ENCODE measurements at places on chromosomes 7 and 10.

DNA sequence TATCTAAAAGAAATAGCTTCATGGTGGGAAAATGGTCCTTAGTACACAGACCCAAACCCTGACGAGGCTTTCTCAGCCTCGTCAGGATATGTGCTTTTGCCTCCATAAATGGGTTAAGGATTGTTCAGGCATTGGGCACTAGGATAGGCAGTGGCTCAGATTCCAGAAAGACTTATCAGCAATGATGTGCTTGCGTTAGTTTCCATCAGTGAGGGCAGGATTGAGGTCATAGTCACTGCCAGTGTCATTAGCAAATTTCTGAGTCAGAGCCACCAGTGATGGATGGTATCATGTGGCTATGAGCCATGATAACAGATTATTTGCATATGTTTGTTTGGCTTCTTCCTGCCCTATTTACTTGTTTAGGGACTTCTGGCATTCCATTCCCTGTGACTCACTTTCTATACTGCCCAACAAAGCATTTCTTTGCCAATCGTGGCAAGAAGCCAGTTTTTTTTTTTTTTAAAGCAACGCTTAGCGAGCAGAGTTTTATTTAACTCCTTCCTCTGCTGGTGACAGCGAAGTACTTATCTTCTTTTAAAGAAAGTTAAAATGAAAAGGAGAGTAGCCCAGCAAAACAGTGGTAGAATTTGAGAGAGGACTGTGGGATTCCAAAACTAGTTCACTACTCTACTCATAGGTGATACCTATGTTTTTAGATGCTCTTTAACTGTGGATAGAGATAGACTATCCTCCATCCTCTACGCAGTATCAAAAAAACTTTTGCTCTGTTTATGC lies 44.4 kb downstream of the MYPN start:
- peak; percentile 95 for DNase-seq

GRCh38 chr10:30355601-30356000 lies 6.5 kb upstream of the MTPAP start:
- DNase-seq: no peak

DNA sequence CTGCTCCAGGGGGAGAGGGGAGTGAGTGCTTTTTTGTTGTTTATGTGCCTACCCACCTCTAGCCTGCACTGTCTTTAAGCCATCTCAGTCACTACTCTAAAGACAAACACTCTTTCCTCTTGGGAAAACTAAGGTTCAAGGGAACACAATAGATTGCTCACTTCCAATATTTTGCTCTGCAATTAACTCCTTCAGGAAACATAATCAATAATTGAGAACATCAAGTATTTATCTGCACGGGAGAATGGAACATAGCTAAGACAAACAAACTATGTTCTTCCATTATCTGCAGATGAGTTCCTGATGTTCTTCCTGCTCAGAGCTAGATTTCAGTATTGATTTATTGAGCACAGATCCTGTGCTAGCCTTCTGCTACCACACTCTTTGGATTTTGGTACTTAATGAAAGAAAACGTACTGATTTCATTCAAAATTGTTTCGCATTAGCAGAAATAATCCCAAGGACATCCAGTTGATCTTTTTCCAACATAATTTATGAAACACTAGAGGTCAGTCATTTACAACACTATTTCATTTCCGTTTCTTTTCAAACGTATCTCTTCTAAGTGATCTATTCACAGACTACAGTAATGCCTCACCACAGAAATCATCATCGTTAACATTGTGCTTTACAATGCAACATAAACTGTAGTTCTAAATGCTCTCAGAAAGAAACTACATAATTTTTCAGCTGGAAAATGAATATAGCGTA lies 8.3 kb downstream of the NEBL start:
- DNase-seq: no peak

DNA sequence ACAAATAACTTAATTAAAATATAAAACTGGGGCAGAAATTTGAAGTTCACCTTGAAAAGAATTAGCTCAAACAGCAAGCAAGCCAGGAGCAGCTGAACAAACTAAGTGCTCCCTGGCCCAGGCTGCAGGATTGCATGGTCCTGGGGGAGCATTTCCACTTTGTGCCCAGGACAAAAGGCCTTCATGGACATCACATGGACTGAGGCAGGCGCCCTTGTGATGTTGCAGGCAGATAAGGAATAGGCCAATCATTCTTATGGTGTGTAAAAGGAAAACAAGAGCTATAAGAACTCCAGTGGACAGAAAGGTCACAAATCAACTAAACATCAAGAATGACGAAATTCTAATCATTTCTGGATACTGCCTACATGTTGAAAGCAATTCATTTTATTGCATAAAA lies 17.5 kb upstream of the TECTB start:
- no peak for DNase-seq

- no peak for DNase-seq
These were observed 44.6 kb upstream of the VDAC2 start for GRCh38 chr10:75165684-75166622.

DNA sequence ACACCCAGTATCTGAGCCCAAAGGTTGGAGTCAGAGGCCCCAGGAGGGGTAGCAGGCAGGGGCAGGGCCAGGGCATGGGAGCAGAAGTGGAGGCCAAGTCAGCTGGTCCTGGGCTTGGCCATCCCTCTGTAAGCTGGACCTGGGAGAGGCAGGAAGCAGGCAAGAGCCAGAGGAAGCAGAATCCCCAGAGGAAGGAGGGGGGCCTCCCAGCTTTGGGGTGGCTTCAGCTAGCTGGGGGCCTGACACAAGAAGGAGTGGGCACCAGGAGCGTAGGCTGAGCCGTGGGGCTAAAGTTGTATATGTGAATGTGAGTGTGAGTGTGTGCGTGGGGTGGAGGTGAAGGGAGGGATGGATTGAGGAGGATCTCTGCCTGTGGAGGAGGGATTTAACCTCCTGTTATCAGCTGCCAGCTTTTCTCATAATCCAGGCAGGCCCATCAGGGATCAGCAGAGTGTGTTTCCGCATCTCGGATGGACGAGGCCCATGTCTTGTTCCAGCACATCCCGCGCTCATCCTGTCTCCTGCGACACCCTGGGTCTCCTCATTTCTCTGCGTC lies 54.0 kb downstream of the NEURL1 start:
- no peak for DNase-seq

GRCh38 chr7:78148166-78148894 lies 349.8 kb downstream of the PHTF2 start:
- no peak for DNase-seq

DNA sequence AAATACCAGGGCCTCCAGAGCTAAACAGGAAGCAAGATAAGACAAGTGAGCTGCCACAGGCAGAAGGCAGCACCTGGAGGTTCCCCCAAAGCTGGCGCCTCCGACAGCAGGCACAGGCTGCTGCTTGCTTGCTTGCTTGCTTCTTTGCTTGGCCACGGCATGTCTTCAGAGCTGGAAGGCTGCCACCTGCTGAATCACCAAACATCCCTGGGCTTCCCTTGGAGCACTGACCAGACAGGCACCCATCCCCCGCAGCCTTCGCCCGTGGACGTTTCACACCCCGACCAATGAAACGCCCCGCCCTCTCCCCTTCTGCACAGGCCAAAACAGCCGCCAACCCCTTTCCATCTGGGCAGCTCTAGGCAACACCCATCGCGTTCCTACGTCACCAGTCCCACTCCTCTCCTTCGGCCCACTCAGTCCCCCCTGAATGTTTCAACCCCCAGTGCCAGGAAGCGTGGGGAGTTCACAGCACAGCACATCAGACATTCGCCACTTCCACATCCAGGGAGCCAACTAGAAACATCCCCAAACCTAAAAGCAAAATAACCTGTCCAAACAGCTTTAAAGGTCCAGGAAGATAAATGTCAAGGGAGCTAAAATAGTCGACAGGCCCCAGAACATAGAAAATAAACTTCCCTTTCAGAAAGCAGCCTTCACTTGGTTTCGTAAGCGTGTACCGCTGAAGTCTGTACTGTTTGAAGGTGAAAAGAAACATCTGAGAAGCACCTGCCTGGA lies 1.6 kb downstream of the SGMS1 start:
- peak; percentile 91 for DNase-seq

DNA sequence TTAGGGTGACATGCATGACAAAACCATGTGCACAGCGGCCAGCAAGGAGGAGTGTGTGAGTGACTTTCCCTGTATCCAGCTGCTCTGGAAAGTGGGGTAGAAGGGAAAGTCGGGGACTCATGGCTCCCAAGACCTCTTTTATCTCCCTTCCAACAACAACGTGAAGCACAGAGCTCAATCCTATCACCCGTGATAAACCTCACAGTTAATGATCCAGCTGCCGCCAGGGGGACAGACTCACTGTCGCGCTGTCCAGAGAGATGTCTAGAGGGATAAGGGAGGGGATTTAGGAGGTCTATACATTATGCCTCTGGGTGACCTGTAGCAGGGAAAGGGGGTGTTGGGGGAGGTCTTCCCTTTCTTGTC lies 84.0 kb upstream of the SMNDC1 start:
- DNase-seq: no peak

GRCh38 chr10:4725917-4726606 lies 99.9 kb upstream of the AKR1E2 start:
- DNase-seq: peak; percentile 15

GRCh38 chr7:17939606-17940301 lies 540 bp downstream of the SNX13 start:
- DNase-seq: no peak

DNA sequence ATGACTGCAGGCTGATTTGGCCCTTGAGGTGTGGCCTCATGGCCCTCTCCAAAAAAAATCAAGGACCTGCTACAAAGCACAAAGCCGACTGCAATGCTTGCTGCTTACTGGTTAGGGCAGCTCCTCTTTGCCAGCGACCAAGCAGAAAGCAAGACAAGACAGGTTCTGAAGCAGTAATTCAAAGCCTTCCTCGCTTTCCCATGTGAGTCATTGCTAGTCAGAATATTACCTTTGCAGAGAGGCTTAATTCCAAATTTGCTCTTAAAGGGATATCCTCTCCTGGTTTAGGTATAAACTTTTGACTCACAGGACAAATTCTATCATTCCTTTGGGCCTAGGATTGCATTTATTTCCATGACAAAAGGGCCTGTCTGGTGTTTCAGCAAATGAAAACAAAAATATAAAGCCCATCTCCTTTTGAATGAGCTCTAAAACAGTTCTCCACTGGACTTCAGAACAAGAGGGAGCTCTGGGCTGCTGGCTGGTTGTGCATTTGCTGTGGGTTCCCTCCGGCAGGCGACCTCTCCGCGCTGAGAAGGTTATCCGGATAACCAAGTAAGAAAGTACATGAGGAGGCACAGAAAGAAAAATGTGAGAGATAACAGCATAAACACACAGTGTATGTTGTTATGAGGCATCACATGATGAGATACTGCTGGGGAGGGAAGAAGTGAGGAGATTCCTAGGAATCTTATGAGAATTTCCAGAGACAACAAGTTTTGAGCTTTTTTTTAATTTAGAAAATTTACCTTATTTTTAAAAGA lies 90.8 kb downstream of the EGFR start:
- no peak for DNase-seq

- no peak for DNase-seq
These were observed 60.0 kb downstream of the DGKB start for GRCh38 chr7:14842523-14842922.

- no peak for DNase-seq
These were observed 2.3 kb upstream of the GSTO1 start for GRCh38 chr10:104252368-104252767.

DNA sequence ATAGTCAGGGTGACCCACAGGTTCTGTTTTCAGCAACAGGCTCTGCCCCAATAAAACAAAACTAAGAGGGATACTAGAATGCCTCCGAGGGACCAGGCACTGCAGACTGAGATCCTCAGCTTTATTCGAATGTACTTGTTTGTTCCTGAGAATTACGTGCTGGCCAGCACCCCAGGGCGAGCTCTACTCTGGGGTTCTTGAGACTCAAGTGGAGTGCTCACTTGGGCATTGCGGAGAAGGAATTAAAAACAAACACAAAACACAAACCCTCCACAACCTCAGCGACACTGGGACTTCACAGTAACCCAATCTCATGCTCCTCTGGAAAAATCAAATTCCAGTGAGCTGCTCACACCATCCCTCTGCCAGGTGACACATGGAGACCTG lies 250.7 kb downstream of the TNS3 start:
- no peak for DNase-seq

GRCh38 chr7:44279286-44279685 lies 46.1 kb downstream of the CAMK2B start:
- DNase-seq: no peak

DNA sequence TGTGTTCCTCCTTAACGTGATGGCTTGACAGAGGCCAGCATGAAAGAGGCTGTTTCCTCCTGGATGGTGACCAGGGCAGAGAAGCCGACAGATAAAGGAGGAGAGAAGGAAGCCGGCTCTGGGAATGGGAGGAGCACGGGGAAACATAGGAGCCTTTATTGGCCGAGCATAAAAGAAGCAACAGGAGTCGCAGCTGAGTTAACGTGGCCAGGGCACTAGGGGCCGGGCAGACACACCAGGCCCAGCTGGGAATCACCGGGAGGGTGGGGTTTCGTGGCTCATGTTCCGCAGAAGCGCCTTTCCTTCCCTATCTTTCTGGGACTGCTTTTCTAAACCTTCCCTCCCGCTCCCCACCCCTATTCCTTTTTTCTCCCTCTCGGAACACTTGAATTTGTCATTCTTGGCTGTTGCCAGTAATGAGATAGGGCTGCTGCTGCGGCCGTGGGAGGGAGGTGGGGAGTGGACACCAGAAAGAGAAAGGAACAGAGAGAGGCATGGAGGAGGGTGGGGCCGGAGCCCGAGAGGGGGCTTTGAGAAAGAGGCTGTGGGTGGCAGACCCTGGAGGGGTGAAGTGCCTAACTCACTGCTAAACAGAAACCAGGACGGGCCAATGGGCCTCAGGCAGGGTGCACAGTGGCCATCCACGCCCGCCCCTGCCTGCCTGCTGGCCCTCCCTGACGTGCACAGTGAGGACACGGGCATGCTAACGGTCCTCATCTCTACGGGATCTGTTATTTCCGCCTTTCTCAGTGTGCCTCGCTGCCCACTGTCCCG lies 65.2 kb downstream of the COL13A1 start:
- peak; percentile 80 for DNase-seq

DNA sequence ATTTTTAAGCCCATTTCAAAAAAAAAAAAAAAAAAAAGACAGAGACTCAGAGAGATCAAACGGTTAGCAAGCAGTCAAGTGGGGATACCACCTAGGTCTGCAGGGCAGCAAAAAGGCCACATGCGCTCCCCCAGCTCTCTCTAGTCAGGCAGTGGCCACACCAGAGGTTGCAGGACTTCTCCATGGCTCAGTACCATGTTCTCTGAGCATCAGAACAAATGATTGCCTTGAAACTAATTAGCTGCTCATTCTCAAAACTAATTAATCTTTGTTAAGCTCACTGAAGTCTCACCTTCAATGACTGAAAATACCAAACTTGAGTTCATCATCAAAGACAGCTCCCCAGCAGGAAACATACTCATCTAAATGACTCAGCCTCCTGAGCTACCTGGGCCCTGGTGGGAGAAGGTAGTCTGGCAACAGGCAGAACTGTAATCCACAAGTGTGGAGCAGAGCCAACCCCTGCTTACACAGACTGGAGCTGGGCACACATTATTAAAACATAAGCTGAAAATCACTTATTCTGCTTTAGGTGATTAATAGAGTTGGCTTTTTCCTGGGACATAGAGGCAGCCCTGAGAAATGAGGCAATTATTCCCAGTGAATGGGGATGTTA lies 319.6 kb downstream of the GRID1 start:
- no peak for DNase-seq

DNA sequence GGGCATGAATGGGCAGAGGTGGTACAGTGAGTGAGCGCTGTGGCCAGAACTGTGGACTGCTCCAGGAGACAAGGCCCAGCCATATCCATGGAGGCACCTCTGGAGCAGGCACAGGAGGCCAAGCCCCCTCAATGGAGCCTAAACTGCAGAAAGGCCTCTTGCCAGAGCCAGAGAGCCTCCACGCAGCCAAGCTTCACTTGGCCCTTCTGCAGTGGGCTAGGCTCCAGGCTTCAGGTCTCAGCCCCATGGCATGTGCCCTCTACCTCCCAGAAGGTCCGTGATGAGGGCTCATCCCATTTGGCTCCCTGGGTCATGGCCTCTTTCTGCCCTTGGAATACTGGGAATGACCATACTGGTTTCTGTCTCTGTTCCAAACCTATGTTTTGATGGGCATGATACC lies 8.9 kb downstream of the PDE1C start:
- no peak for DNase-seq
